Progenitor cell of endocrine pancreas (in vitro differentiated cells): ENCODE measurements at places on chromosomes 6 and 20.

DNA sequence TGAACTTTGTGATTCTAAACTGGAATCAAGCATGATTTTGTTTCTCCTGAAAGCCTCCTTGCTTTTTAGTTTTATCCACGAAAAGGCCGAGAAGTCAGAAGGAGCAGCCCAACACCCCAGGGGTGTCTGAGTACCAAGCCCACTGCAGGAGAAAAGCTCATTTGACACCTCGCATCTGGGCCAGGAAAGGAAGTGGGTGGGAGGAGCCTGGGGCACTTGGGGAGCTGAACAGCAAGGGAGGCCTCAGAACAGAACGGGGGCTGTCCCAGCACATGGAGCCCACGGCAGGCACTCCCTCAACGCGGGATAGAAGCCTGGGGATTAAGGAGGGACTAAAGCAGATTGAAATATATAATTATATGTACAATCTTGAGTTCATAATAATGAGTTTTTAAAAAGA lies 6.6 kb downstream of the KIF25 start:
- no peak for DNase-seq

- peak; percentile 62 for DNase-seq
These were observed 5.9 kb downstream of the FOXA2 start for GRCh38 chr20:22578221-22579118.

DNA sequence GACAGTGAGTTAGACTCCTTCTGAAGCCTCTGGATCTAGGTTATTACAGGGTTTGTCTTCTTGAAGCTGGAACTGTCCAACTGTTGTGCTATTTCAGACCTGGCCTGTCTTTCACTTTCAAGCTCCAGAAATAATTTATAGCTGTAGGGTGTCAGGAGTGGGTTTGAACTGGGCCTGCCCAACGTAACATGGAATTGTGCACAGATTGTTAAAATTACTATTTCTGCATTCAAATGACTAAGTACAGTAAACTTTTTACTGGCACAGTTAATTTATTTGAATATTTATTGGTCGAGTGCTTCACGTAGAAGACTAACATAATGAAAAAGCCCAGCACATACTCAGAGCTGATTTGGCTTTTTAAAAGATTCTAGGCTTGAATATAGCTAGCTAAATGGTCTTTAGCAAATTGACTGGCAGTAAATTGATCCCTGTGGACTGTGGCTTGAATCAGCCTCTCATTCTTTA lies 74.3 kb downstream of the ARID1B start:
- DNase-seq = no peak

GRCh38 chr20:31593221-31594001 lies 11.7 kb upstream of the ID1 start:
- DNase-seq = no peak

GRCh38 chr6:110337486-110337885 lies 20.7 kb downstream of the METTL24 start:
- DNase-seq = no peak

GRCh38 chr20:8431538-8432434 lies 299.7 kb downstream of the PLCB1 start:
- DNase-seq = no peak

- no peak for DNase-seq
These were observed 1.3 kb downstream of the RGS19 start for GRCh38 chr20:64077876-64078551.
